ENCODE measurements at places on chromosomes 6 and 20. TPM values are rescaled to one million over a fixed set of nuclear protein-coding genes. Genes with fewer than 3 reads are reported as not detected.

SNAI1 gene
- 3.7 TPM for total RNA-seq

ECT2L gene
- not detected for total RNA-seq

PRL gene
- total RNA-seq: not detected

TRDN gene
- not detected for total RNA-seq

CDSN gene
- total RNA-seq: not detected

ANGPT4 gene
- total RNA-seq: not detected

CBFA2T2 gene
- 6.3 TPM for total RNA-seq

VPS52 gene
- 35.5 TPM for total RNA-seq

MAP1LC3A gene
- 7.8 TPM for total RNA-seq

LAMP5 gene
- total RNA-seq: 0.66 TPM

OPRL1 gene
- 1.0 TPM for total RNA-seq

SLCO4A1 gene
- total RNA-seq: 5.9 TPM

Measured in thoracic aorta endothelial cell (primary cell).